ENCODE measurements at places on chromosomes 16 and 17.
A peak's percentile ranks its signal among the peaks of the same experiment; 100 is the strongest.

- DNase-seq: peak; percentile 5
These were observed 195.3 kb upstream of the RPL38 start for GRCh38 chr17:74008196-74008595.

- no peak for DNase-seq
These were observed 20.2 kb downstream of the IL21R start for GRCh38 chr16:27421961-27422740.

DNA sequence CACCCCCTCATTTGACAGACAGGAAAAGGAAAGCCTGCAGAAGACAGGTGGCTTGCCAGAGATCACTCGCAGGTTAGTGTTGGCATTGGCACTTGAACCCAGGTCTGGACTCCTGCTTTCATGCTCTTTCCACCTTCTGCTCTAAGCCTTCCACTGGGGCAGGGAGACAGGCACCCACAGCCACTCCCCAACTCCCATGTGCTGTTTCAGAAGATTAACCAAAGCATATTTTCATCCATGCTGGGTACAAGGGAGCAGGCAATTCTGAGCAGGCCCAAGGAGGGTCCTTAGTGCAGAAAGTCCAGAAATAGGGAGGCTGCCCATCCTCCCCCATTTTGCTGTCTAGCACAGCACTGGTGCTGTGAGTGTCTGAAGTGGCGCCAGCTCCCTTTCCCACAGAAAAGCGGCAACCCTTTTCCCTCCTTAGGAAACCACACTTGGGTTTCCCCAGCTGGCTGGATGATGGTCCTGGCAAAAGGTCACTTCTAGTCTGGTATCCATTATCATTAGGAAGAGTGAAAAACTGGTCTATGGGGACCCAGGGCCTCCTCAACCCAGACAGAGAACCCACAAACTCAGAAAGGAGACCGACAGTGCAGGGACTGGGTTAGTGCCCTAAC lies 2.0 kb upstream of the CAVIN1 start:
- no peak for DNase-seq

DNA sequence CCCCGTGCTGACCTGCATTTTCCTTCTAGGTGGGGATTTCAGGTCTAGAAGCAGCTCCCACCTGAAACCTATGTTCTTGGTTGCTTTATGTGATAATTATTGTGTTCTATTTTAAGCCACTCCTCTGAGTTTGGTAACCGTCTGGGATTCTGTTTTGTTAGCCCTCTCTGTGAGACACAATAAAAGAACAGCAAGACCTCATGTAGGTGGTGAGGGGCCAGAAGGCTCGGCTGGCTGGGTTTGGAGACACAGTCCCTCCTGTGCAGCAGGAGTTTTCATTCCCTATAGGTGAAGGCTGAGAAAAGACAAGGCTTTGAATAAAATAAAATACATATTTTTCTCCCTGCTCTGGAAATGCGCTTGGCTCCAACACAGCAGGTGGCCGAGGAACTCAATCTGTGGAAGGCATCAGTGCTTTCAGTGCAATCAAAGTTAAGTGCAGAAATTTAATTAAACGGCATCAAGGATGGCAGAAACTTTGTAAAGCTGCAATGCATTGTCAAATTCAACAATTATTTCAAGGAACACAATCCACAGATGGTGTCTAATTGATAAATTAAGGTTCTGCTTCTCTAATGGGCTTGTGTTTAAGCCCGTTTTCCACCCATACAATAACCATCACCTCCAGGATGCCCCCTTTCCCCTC lies 107.8 kb downstream of the MSI2 start:
- DNase-seq: no peak

- DNase-seq: peak; percentile 54
These were observed 62.9 kb downstream of the SMURF2 start for GRCh38 chr17:64599187-64599676.

GRCh38 chr17:16415031-16415924 lies at the start of gene TRPV2:
TRPV2 (plus strand) TSS chr17:16415571; CDS start chr17:16417669, 2,098 bp downstream.
- no peak for DNase-seq

- peak; percentile 87 for DNase-seq
These were observed 591 bp upstream of the SLFN5 start for GRCh38 chr17:35242158-35242804.

DNA sequence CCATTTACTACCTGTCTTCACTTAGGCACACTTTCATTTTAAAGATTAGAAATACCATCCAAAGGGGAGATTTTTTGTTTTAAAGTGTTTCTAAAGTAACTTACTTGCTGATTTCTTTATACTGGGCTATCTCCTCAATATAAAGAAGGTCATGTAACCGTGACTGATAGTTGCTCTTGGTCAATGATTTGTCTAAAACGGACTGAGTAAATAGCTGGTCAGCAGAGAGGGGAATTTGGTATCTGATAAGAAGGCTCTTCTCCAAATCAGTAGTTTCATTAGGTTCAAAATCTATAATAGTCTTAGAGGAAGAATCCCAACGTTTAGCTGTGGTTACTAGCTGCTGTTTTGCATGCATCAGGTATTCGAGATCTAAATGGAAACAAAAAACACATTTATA lies 66.4 kb downstream of the HELZ start:
- no peak for DNase-seq

GRCh38 chr17:82497483-82498405 lies 21.8 kb upstream of the FOXK2 start:
- no peak for DNase-seq

- no peak for DNase-seq
These were observed 175.9 kb downstream of the SPECC1 start for GRCh38 chr17:20184977-20185619.

DNA sequence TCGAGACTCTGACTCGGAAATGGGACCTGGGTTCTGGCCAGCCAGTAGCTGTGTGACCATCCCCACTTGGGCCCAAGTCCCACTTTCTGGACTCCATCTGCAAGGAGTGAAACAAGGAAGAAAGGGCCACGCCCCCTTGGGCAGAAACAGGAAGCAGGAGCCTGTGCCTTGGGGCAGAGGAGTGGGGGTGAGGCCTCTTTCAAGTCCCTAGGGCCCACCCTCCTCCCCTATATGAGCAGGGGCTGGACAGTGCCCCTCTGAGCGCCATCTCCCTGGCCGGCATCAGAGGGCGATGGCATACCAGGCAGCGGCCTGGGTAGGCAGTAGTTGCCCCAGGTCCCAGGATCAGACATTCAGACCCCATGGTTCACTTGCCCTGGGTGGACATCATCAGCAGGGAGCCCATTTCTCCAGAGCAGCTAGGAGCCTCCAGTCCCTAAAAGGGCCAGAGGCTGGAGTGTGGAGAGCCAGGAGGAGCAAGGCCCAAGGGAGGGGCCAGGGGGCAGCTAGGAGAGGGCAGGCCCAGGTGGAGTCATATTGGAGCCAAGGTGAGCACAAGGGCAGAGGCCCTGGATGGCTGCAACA lies 7.1 kb downstream of the BCAR1 start:
- DNase-seq: no peak

DNA sequence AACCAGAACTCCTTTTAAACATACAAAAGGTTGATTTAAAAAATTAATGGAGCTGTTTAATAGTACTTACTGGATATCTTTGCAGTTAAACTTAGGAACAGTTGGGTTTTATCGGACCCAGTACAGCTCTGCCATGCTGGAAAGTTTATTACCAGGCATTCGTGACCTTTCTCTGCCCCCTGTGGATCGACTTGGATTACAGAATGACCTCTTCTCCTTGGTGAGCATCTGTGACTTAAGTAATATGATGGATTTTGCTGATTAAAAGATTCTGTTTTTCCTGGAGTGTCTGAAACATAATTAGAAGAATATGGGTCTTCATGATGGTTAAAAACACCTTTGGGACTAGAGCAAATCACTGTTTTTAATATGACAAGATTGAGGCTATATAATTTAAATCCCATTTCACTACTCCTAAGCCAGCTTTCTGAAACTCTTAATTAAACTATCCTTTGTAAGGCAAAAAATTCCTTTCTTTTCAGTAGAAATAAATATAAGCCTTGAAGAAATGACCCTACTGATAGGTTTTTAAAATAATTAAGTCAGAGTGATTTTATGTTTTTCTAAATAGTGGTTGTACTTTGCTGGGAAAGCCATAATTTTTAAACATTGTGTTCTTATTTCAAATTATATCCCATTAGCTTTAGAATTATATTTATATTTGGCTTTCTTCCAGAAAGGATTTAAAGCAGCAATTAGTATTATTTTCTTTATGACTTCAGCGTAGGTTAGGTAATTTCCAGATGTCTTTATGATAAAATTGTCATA lies 45.7 kb upstream of the KPNB1 start:
- DNase-seq: no peak

GRCh38 chr16:2081201-2082084 lies 33.7 kb downstream of the TSC2 start:
- DNase-seq: no peak

DNA sequence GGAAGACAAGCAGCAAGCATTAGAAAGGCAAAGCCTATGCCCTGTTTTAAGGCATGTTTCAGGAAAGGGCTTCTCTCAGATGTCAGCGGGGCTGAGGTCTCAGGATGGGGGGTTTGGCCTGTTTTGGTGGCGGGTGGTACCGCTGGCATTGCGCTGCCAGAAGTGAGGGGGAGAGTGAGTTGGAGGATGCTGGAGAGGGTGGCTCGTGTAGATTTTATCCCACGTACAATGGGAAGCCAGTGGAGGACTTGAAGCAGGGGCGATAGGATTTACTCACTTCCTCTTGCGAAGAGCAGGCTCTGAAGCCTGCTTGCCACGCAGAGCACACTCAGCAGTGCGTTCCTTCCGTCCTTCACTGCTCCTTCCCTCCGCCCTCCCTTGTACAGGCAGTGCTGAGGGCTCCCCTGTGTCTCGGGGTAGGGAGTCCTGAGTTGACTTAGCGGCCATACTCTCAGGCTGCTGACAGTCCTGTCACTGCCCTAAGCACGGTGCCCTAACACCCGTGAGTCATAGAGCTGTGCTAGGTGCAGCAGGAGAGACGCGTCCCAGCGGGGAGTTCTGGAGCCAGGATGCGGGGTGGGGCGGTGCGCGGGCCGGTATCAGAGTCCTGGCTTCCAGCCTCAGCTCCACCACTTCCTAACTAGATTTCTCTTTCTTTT lies 113.1 kb downstream of the SNX29 start:
- no peak for DNase-seq

DNA sequence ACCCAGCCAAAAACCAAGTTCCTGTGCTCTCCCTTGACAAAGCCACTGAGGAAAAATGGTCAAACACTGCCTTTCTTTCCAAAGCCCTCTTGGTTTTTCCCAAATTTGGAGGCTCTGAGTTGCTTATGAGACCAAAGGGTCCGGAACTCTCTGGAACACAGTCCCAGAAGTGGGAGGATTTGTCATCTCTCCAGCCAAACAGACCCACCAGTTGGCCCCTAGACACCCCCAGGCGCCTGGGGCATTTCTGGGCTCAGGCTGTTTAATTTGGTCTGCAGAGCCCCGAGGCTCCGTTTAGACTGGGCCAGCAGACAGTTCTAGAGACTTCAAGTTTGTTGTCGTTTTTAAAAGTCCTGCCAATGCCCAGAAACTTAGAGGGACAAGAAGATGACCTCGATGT lies 239.1 kb downstream of the SEC14L1 start:
- DNase-seq: no peak

- DNase-seq: no peak
These were observed 42.1 kb upstream of the GPRC5B start for GRCh38 chr16:19926449-19927390.

DNA sequence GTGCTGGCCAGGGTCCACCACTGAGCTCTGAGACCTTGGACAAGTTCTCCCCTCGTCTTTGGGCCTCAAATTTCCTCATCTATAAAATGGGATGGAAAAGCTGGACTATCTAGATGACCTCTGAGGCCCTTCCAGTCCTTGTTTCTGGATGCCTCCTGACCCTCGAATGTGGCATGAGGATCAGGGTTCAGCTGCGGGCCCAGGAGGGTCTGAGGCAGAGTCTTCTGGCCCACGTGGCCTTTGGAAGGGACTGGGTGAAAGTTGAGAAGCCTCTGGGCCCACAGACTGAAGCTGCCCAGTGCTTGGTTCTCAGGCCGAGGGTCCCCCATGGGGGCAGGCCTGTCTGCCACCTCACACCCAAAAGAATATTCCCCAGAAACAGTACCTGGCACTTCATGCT lies 16.9 kb upstream of the MRPS23 start:
- no peak for DNase-seq

- DNase-seq: no peak
These were observed 365.4 kb upstream of the TNRC6C start for GRCh38 chr17:77593081-77593480.

DNA sequence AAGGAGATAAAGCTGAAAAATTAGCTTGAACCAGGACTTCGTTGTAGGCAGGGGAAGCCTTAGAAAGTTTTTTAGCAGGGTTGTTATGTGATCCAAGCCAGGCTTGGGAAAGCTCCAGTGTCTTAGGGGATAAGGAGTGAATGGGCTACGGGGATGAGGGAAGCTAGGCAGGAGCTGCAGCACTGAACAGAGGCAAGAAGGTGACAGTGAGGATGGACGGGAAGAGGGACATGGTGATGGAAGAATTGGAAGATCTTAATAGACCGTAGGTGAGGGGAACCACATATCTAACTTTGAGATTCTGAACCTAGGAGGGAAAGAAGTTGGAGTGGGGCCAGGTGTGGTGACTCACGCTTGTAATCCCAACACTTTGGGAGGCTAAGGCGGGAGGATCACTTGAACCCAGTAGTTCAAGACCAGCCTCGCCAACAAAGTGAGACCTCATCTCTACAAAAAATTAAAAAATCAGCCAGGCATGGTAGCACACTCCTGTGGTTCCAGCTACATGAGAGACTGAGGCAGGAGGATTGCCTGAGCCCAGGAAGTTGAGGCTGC lies 3.2 kb downstream of the RHBDL3 start:
- DNase-seq: no peak

DNA sequence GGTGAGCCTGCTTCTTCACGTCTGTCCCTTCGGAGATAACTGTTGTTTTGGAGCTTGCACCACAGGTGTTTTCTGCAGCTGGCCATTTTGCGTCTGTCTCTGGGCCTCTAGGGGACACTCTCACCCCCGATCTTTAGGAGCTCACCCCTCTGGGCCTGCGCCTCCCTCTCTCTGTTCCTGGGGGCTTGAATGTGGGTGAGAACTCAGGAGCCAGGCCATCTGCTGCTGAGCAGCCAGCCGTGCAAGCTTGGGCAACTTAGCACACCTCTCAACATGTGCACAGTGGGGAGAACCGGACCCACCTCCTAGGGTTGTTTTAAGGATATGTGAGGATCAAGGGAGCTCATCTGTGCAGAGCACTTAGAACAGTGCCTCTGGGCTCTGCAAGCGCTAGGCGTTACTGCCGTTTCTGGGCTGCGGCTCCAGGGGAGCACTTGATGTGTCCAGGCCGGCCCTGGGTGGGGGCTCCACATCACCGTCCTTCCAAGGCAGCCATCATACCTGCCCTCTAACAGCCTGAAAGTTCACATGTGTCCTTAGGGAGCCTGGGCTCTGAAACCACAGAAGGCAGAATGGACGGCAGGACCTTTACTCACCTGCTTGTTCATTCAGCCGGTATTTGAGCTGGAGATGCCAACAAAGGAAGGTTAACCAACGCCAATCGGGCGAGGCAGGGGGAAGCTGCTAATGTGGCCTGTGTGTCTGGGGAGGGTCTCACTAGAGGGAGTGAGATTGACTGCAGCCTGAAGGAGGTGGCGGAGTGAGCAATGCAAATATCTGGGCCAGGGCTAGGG lies 66.3 kb downstream of the MRC2 start:
- no peak for DNase-seq

- DNase-seq: no peak
These were observed 90.1 kb downstream of the DNAH17 start for GRCh38 chr17:78486946-78487680.

Measured in stimulated activated CD8-positive, alpha-beta memory T cell treated with anti-CD3 and anti-CD28 coated beads, Interleukin-7, amount 100 ng/mL, for 48 hours (primary cell).